ENCODE measurements at places on chromosomes 11 and 22. TPM values are rescaled to one million over a fixed set of nuclear protein-coding genes. Genes with fewer than 3 reads are reported as not detected.

Gene CYTH4
- total RNA-seq = 0.29 TPM

Gene OR52A1
- not detected for total RNA-seq

Gene YIF1A
- 143 TPM for total RNA-seq

Gene GSTT4
- total RNA-seq = not detected

Gene AQP11
- 18.7 TPM for total RNA-seq
